ENCODE measurements at places on chromosomes 4 and X.

- no peak for DNase-seq
- no peaks in the 10 kb centered on the region for H3K36me3 ChIP-seq
- no peak overlapping the region for H3K27ac ChIP-seq
- no peaks in the 10 kb centered on the region for H3K27me3 ChIP-seq
- H3K4me1 ChIP-seq = no peaks in the 10 kb centered on the region
Measured at GRCh38 chr4:82606622-82607021, 44.8 kb upstream of the TMEM150C start.

- no peak overlapping the region for H3K4me3 ChIP-seq
- no peak for DNase-seq
- H3K27ac ChIP-seq = no peak overlapping the region
- H3K27me3 ChIP-seq = peaks cover 50% of the 10 kb centered on the region
- H3K36me3 ChIP-seq = no peaks in the 10 kb centered on the region
- no peaks in the 10 kb centered on the region for H3K4me1 ChIP-seq
Measured at GRCh38 chr4:16102356-16102755, 18.5 kb upstream of the PROM1 start.

DNA sequence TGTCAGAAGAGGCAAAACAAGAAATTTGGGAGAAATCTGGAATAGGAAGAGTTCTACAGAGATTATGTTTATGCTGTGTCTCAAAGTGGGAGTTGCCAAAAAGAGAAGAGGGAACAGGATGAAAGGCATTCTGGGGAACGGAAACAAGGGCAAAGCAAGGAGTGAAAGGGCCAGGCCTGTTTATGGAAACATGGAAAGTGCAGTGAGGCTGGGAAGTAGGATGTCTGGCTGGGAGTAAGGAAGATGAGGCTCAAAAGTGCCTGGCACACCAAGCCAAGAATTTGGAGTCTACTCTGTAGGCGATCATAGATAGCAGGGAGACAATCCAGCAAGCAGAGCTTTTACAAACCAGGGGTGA, 1.8 kb upstream of the CUL4B start:
- H3K4me1 ChIP-seq = peaks cover 3% of the 10 kb centered on the region
- H3K27ac ChIP-seq = no peak overlapping the region
- DNase-seq = no peak
- H3K27me3 ChIP-seq = no peaks in the 10 kb centered on the region

- H3K36me3 ChIP-seq = no peaks in the 10 kb centered on the region
- no peaks in the 10 kb centered on the region for H3K4me1 ChIP-seq
- no peak overlapping the region for H3K27ac ChIP-seq
- H3K27me3 ChIP-seq = no peaks in the 10 kb centered on the region
- no peak for DNase-seq
Measured at GRCh38 chrX:97556359-97556758, 672.7 kb downstream of the RPA4 start.

- no peak overlapping the region for H3K4me3 ChIP-seq
- no peak overlapping the region for H3K27ac ChIP-seq
- peaks cover 3% of the 10 kb centered on the region for H3K27me3 ChIP-seq
- no peaks in the 10 kb centered on the region for H3K4me1 ChIP-seq
- H3K36me3 ChIP-seq = no peaks in the 10 kb centered on the region
Measured at GRCh38 chrX:133999031-133999705, 13.8 kb upstream of the GPC3 start.

GRCh38 chrX:25067271-25068172, 51.8 kb upstream of the ARX start:
- no peak overlapping the region for H3K27ac ChIP-seq
- no peaks in the 10 kb centered on the region for H3K4me1 ChIP-seq
- H3K36me3 ChIP-seq = no peaks in the 10 kb centered on the region
- H3K27me3 ChIP-seq = no peaks in the 10 kb centered on the region
- H3K4me3 ChIP-seq = no peak overlapping the region

DNA sequence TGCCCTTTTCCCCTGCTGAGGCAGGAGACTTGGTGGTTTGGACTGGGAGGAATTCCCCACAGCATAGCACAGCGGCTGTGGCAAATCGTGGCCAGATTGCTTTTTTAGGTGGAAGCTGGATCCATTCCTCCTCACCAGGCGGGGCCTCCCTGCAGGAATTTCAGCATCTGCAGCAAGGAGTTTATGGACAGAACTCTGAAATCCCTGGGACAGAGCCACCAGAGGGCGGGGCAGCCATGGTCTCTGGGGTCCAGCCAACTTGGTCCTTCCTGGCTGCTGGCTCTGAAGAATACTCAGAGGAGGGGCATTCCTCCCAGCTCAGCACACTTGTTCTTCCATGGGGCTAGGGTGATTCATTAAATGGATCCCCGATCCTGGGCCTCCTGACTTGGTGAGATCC, 794.3 kb downstream of the SH3BGRL start:
- no peak overlapping the region for H3K4me3 ChIP-seq
- DNase-seq = no peak
- no peaks in the 10 kb centered on the region for H3K27me3 ChIP-seq
- no peaks in the 10 kb centered on the region for H3K4me1 ChIP-seq

GRCh38 chr4:8876982-8877779, 5.5 kb upstream of the HMX1 start:
- no peak overlapping the region for H3K4me3 ChIP-seq
- H3K36me3 ChIP-seq = no peaks in the 10 kb centered on the region
- no peak overlapping the region for H3K27ac ChIP-seq

GRCh38 chrX:74490247-74490646, 69.0 kb downstream of the SLC16A2 start:
- H3K27ac ChIP-seq = no peak overlapping the region
- H3K4me3 ChIP-seq = no peak overlapping the region
- peaks cover 3% of the 10 kb centered on the region for H3K27me3 ChIP-seq
- DNase-seq = no peak
- no peaks in the 10 kb centered on the region for H3K36me3 ChIP-seq

DNA sequence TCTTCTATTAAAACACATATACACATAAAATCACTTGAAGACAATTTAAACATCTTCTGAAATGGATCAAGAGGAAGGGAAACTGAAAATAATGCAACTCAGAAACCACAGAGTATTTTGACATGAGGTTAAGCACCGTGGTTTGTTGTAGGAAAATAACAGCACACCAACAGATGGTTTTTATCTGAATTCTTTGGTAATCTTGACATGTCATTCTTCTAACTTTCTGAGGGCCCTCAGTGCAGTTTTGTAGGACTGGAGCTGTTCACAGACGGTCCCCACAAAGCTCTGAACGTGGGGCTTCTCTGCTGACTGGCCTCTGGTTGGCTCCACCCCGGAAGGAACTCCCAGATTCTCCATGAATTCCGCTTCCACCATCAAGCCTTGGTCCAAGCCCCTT, 16.0 kb upstream of the TLR8 start:
- no peak overlapping the region for H3K27ac ChIP-seq
- DNase-seq = no peak
- H3K27me3 ChIP-seq = no peaks in the 10 kb centered on the region
- H3K4me3 ChIP-seq = no peak overlapping the region
- H3K36me3 ChIP-seq = no peaks in the 10 kb centered on the region

DNA sequence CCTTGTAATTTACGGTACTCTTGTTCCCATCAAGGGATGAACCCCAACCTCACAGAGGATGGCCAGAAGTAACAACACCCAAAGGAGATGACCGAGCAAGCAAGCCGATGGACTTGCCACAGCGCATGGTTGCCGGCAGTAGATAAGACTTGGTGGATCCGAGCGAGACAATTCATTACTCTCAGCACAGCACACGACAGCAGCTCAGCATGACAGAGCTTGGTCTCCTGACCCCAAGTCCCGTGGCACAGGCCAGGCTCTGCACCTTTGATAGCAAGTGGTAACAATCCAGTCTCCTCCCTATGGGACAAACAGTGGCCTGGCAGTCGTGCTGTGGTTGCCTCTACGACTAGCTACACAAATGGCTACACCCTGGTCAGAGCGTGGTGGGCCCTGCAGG, 26.3 kb downstream of the RWDD4 start:
- H3K27me3 ChIP-seq = no peaks in the 10 kb centered on the region
- DNase-seq = no peak
- H3K4me3 ChIP-seq = no peak overlapping the region
- H3K27ac ChIP-seq = no peak overlapping the region

GRCh38 chr4:32032136-32032672, 1312.0 kb downstream of the PCDH7 start:
- no peaks in the 10 kb centered on the region for H3K27me3 ChIP-seq
- DNase-seq = no peak
- no peak overlapping the region for H3K4me3 ChIP-seq

- no peak overlapping the region for H3K4me3 ChIP-seq
- H3K27ac ChIP-seq = no peak overlapping the region
- H3K36me3 ChIP-seq = no peaks in the 10 kb centered on the region
- no peak for DNase-seq
- no peaks in the 10 kb centered on the region for H3K27me3 ChIP-seq
- no peaks in the 10 kb centered on the region for H3K4me1 ChIP-seq
Measured at GRCh38 chrX:42131856-42132255, 208.5 kb upstream of the CASK start.

Measured in mesenchymal stem cell (in vitro differentiated cells and primary cell).